ENCODE measurements at places on chromosomes 2 and 18.
A peak's percentile ranks its signal among the peaks of the same experiment; 100 is the strongest.

- no peak for DNase-seq
Measured at GRCh38 chr2:65550246-65550645, 117.8 kb upstream of the SPRED2 start.

GRCh38 chr2:42138163-42139015, 30.8 kb upstream of the EML4 start:
- no peak for DNase-seq

DNA sequence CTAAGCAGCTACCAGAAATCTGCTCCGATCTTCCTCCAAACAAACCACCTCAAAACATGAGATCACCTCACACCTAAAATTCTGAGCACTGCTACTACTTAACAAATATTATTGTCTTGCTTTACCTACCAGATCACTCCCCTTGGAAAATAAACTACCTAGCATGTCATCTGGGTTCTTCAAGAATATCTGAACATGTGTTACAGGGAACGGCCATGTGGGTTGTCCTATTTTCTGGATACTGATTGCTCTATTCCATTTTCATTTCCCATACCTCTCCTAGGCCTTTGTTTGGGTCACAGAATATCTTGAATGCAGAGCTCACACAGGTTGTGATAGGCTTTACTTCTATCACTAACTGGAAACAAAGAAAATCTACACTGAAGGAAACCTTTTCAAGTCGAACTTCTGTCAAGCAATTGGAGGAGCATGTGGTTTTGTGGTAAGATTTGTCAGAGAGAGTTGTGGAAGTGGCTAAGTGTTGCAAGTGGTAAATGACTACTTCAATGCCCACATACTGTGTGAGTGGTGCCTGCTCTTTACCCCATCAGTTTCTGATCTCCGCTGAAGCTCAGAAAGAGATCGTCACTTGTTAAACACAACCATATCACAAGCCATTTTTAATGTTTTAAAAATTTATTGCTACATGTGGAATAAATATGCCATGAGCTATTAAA, 739.1 kb upstream of the ZEB2 start:
- DNase-seq = peak; percentile 6

GRCh38 chr2:190575263-190575662, 40.7 kb upstream of the NEMP2 start:
- DNase-seq = no peak

DNA sequence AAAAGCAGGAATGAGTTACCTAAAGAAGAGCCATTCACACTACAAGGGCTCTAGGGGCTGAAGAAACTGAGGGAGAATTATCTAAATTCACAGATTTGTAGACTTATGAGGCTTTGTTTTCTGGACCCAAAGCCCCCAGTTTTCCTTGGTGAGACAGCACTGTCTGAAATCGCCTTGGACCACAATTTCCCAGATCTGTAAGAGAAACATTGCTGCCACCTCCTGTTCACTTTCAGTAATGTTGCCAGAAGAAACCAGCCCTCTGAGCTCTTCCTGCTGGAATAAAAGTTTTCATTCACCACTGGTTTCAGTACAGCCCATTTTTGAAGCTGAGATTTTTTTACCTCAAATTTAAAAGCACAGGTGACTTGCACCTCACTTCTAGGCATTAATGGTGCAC, 169.2 kb downstream of the CDH20 start:
- peak; percentile 8 for DNase-seq

GRCh38 chr2:236078297-236079255, 89.6 kb downstream of the GBX2 start:
- DNase-seq = no peak

GRCh38 chr2:187435756-187436155, 12.3 kb downstream of the CALCRL start:
- no peak for DNase-seq
